Renal pelvis (tissue), 12 donors: ENCODE measurements at places on chromosomes 16 and 17.

GRCh38 chr16:85327731-85328675 lies 215.7 kb upstream of the CIBAR2 start:
- peak; percentile 66 for DNase-seq

DNA sequence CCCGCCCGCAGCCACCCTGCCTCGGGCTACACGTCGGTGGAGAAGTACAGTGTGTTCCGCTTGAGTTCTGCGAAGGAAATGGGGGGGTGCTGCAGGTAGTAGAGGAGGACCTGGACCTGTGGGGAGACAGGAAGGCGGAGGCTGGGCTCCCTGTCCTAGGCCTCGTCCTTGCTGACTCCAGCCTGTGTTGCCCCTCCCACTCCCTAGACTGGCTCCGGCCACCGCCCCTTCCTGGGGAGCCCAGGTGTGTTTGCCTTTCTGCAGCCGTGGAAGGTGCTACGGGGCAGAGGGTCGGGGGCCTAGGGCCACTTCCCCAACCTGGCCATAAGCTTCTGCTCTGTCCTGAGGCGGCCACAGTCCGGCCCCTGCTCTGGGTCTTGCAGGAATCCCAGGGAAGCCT lies 9.1 kb downstream of the TIMM22 start:
- DNase-seq = no peak

DNA sequence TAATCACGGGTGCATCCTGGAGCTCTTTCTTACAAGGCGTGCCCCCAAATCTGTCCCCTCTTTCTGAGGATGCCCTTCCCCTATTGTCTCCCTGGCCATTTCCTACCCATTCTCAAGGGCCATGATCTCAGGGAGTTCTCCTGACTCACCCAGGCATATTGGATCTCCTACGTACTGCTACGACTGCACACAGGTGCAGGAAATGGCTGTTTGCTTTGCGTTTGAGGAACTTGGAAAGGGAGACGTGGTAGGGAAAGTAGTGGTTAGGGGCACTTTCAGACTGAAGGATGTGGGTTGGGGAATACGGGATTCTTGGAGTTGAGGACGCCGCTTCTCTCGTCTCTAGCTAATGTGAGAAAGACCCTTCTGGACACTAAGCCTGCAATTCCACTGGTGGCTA lies 18.7 kb upstream of the MEOX1 start:
- DNase-seq = no peak

- no peak for DNase-seq
These were observed 23.4 kb upstream of the JPT2 start for GRCh38 chr16:1654505-1655268.

GRCh38 chr16:9308356-9308801 lies 216.9 kb downstream of the HAPSTR1 start:
- DNase-seq = peak; percentile 72

- no peak for DNase-seq
These were observed 232.8 kb downstream of the CCDC182 start for GRCh38 chr17:57512258-57512657.

DNA sequence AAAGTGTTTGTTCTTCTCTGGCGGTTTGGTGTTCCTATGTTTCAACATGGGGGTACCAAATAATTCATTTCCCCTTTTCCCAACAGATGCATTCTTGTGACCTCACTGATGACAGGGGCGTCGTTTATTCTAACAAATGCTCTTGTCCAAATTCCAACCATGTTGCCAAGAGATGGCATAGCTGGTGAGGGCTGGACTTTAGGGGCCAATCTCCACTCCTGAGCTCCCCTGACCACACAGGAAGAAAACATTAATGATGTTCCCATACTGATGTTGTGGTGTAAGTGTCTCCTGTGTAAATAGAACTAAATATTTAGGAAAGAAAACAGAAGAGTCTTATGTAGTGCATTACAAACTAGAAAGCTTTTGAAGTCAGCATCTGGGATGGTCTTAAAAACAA lies 431.6 kb downstream of the CDH13 start:
- no peak for DNase-seq

- DNase-seq = no peak
These were observed 9.9 kb downstream of the SLC35G3 start for GRCh38 chr17:35184274-35184673.

DNA sequence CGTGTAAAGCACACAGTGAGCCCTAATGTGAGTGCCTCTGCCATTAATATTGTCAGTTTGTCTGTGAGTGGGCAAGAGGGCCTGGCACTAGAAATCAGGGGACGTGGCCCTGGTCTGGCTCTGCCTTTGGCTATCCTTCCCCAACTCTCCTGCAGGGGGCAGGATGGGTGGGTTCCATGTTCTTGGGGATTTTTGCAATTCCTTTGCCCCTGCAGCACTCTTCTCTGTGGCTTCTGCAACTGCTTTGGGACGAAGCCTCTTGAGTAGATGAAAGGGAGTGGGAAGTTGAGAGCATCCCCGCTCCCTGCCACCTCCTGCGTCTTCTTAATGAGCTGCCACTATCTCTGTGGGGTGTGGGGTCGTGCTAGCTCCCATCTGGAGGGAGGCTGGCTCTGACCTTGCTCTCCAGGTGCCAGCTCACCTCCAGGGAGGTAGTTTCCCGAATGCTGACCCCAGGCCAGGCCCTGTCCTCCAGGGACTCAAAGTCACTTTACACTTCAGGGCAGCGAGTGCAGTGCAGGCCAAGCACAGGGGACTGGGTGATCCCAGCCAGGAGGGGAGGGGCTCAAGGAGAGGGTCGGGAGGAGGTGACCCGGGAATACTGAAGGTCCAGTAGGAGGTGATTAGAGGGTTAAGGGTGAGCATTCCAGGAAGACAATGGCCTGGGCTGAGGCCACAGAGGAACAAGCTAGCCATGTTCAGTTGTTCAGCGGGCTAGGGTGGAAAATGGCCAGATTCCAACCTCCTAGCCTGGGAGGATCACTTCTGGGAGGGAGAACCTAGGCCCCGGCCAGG lies 121.0 kb upstream of the NLRP1 start:
- DNase-seq = no peak

DNA sequence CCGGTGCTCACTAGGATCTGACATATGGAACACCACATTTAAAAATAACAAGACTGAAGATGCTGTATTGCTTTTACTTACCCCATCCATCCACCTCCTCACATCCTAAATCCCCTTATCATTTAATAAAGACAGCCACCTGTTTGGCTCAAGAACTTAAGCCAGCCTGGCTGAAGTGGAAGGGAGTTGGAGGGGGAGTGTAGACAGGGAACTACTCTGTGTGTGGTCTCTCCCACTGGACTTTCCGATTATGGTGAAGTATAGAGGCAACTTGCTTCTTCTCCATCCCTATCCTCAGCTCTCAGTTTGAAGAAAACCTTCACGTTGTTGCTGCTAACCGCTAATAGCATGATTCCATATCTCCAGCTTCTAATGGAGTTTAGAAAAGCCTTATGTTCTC lies 313.4 kb downstream of the CDH11 start:
- DNase-seq = no peak

DNA sequence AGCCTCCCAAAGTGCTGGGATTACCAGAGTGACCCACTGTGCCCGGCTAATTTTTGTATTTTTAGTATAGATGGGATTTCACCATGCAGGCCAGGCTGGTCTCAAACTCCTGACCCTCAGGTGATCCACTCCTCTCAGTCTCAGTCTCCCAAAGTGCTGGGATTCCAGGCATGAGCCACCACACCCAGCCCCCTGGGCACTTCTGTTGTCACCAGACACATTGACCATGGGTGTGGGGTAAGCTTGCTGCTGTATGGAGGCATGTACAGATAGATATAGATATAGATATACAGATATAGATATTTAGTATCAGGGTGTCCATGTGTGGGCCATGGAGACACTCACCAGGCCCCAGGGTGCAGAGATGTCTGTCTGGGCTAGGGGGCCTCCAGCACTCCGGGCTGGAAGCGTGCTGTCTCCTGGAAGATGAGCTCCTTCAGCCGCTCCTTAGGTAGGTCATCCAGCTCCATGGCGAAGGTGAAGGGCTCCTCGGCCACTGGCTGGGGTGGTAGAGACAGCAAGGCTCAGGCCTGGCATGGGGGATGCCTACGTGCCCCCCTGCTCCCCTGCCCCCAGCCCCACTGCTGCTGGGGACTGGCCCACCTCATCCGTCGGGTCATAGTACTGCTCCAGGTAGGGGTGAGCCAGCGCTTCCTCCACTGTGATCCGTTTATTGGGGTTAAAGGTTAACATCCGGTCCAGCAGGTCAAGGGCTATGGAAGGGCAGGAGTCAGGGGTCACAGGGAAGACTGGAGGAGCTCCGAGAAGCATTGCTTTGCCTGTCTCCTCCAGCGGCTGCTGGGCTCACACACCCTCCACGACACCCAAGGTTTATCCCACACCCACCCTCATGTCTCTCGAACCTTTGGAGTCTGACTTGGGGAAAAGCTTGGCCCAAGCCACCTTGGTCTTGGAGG lies 3.2 kb upstream of the GDPD3 start:
- no peak for DNase-seq

DNA sequence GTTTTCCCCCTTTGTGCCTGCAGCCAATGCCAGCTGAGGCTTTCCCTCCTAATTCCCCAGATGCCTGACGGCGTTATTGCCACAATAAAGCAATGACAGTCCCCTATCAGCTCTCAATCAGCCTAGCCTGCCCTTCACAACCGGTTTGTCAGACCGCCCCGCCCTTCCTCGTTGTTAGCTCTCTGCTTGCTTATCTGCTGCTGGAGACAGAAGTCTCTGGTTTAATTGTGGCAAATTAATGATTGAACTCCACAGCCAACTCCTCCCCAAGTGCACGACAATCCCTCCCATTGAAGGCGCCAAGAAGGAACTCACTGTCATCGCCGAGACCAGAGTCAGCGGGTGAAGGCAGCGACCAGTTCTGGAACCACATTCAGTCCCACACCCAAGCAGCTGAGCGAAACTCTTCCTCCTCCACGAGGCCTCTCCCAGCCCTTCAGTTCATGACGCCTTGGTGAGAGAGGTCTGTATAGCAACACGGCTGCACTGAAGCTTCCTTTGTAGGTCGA lies 474.4 kb downstream of the SLC39A11 start:
- peak; percentile 43 for DNase-seq

GRCh38 chr16:17365591-17366298 lies 105.0 kb downstream of the XYLT1 start:
- no peak for DNase-seq

- no peak for DNase-seq
These were observed 5.1 kb downstream of the GDPD3 start for GRCh38 chr16:30108059-30108850.

DNA sequence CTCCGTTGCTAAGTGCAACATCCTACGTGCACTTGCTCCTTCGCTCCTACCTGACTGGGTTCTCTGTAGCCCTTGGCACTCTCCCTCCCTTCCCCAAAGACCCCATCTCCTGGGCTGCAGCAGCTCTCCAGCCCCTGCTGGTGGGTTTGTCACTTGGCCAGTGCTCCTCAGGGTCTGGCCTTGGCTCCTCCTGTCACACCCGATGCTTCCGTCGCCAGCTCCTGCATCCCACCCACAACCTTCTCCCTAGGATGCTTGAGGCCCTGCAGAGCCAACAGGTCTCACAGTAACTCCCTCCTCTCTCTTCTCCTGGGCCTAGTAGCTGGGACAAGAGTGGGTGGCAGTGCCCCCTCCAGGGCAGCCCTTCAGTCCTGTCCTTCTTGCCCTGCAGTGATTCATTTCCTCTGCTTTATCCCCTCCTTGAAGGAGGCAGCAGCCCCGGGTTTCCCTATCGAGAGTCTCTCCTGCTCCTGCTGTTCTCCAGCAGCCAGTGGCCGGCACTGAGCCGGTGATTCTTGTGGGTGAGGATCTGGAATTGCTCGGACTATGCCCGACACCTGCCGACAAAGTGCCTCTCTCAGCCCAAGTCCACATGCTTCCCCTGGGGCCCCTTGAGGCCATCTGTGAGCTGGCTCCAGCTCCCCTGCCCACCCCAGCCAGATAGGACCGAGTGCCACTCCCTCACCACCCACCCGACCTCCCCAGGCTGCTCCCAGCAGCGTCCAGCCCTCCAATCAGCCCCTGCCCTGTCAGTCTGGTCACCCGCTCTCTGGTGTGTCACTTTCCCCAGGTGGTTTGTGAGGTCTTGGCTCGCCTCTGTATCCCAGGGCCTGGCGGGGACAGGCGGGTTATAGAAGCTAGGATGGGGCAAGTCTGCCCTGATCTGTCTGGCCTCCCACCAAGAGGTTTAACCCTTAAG lies 3.8 kb downstream of the LITAFD start:
- DNase-seq = no peak

GRCh38 chr16:88466175-88466862 lies 13.2 kb downstream of the ZFPM1 start:
- no peak for DNase-seq

- DNase-seq = no peak
These were observed 1.8 kb upstream of the MYBBP1A start for GRCh38 chr17:4556996-4557395.

- DNase-seq = no peak
These were observed 5.0 kb upstream of the RPH3AL start for GRCh38 chr17:357644-358043.

GRCh38 chr16:80163339-80163738 lies 377.5 kb upstream of the DYNLRB2 start:
- DNase-seq = no peak

GRCh38 chr17:34764716-34765115 lies 185.3 kb downstream of the TMEM132E start:
- DNase-seq = no peak

DNA sequence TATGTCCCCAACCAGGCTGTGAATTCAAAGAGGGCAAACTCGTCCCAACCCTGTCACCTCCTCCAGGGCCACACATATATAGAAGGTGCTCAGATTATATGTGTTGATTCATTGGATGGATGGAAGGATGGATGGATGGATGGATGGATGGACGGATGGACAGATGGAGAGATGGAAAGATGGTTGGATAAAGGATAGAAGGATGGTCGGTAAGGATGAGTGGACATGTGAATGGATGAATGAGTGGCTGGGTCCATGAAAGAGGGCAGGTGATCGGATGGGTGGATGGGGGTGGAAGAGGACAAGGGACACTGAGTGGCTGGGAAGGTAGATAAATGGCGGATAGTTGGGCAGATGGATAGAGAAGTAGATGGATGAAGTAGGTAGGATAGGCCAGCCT lies 30.1 kb downstream of the TRPV3 start:
- DNase-seq = no peak

- DNase-seq = no peak
These were observed 5.5 kb downstream of the GAST start for GRCh38 chr17:41717408-41718286.

GRCh38 chr17:37662353-37662752 lies 19.1 kb upstream of the DDX52 start:
- DNase-seq = no peak

DNA sequence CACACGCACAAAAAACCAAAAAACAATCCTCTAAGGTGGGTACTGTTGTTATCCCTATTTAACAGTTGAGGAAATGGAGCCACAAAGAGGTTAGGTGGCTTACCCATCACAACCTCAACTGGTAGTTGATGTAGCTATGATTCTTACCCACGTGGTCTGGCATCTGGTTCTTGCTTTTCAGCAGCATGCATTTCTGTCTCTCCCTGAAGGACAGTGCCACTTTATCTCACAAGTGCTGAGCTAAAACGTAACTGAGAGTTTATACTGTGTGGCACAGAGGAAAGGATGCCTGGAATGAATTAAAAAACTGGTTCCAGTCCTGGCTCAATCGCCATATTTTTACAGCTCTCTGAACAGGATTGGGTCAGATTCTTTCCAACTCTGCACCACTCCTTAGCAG lies 1.9 kb upstream of the CORO6 start:
- DNase-seq = no peak

GRCh38 chr16:4879049-4879448 lies 31.8 kb downstream of the UBN1 start:
- no peak for DNase-seq
